ENCODE measurements at places on chromosomes 4 and X.

GRCh38 chr4:8818063-8818881 lies 53.4 kb downstream of the HMX1 start:
- no peak for DNase-seq

- no peak for DNase-seq
Measured at GRCh38 chr4:112818594-112818965, 181.6 kb downstream of the LARP7 start.

GRCh38 chr4:61540944-61541343 lies 340.8 kb downstream of the ADGRL3 start:
- no peak for DNase-seq

- DNase-seq = no peak
Measured at GRCh38 chrX:24694825-24695224, 1.1 kb downstream of the POLA1 start.

- peak; percentile 44 for DNase-seq
Measured at GRCh38 chr4:119026662-119027444, 108.8 kb upstream of the MYOZ2 start.

- no peak for DNase-seq
Measured at GRCh38 chrX:96449896-96450295, 234.7 kb upstream of the DIAPH2 start.

- peak; percentile 67 for DNase-seq
Measured at GRCh38 chr4:145679991-145680455, at the start of gene C4orf51. Gene C4orf51 (plus strand): TSS chr4:145680146. CDS start chr4:145680204, 58 bp downstream.
